ENCODE measurements at places on chromosomes 4 and X. TPM values are rescaled to one million over a fixed set of nuclear protein-coding genes. Genes with fewer than 3 reads are reported as not detected.

The PNCK gene
- not detected for total RNA-seq

The SSX3 gene
- not detected for total RNA-seq

The NAP1L2 gene
- not detected for total RNA-seq

The DDX53 gene
- not detected for total RNA-seq

The PCDH18 gene
- 59.1 TPM for total RNA-seq

The SLC4A4 gene
- 2.8 TPM for total RNA-seq

The TIGD4 gene
- total RNA-seq, result 0.24 TPM

The IL2 gene
- not detected for total RNA-seq

The BMX gene
- under 0.01 TPM for total RNA-seq

The CCKAR gene
- not detected for total RNA-seq

The GIMD1 gene
- total RNA-seq, result not detected

The VCX2 gene
- not detected for total RNA-seq

The DCAF8L2 gene
- not detected for total RNA-seq

The BST1 gene
- total RNA-seq, result 12.9 TPM

The CFAP299 gene
- total RNA-seq, result not detected

The PAGE1 gene
- total RNA-seq, result not detected

The MAGED4B gene
- total RNA-seq, result 63.1 TPM

The CLNK gene
- not detected for total RNA-seq

The NDP gene
- 0.52 TPM for total RNA-seq

The CXCL3 gene
- 66.3 TPM for total RNA-seq

The TMSB15B gene
- total RNA-seq, result 25.2 TPM

Data from epithelial cell of alveolus of lung (primary cell).